ENCODE measurements at places on chromosomes 11 and 22. TPM values are rescaled to one million over a fixed set of nuclear protein-coding genes. Genes with fewer than 3 reads are reported as not detected.
A peak's percentile ranks its signal among the peaks of the same experiment; 100 is the strongest.

The HSPB2 gene
- 0.34 TPM for total RNA-seq

DNA sequence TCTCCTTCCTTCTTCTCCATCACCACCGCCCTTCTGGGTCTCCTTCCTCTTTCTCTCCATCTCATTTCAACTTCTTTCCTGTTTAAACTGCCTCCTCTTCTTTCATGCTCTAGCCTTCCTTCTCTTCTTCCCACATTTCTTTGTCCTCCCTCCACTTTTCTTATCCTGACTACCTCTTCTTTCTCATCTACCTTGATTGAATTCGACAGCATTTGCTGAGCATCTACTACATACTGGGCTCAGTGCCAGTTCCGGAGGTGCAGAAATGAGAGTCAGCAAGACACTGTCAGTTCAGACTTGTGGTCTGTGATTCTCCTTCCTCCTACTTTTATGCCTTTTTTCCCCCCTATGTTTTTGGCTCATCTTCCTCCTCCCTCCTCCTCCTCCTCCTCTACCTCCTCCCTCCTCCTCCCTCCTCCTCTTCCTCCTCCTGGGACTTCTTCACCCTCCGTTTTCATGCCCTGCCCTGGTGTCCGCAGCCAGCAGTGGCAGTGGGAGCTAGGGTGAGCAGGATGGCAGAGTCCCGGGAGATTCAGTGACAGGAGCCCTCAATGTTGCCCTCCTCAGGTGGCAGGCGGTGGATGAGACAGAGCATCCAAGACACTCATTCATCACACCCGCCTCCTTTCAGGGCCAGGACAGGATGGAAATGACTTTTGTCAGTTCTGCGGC is 146.0 kb upstream of the SEZ6L start:
- DNase-seq: no peak
- H3K36me3 ChIP-seq: no peaks in the 10 kb centered on the region
- no peak overlapping the region for H3K27ac ChIP-seq
- H3K4me3 ChIP-seq: no peak overlapping the region
- H3K4me1 ChIP-seq: no peaks in the 10 kb centered on the region

- no peak for DNase-seq
- H3K27ac ChIP-seq: no peak overlapping the region
- H3K36me3 ChIP-seq: peaks cover 8% of the 10 kb centered on the region
- no peaks in the 10 kb centered on the region for H3K27me3 ChIP-seq
Observed at GRCh38 chr11:838441-839279, 3.7 kb downstream of the POLR2L start.

- no peaks in the 10 kb centered on the region for H3K4me1 ChIP-seq
- no peak overlapping the region for H3K4me3 ChIP-seq
- no peak overlapping the region for H3K27ac ChIP-seq
Observed at GRCh38 chr11:131331546-131331945, 38.9 kb upstream of the NTM start.

- H3K36me3 ChIP-seq: peaks cover 5% of the 10 kb centered on the region
- peak overlapping the region; percentile 22 for H3K4me3 ChIP-seq
- DNase-seq: no peak
- H3K27ac ChIP-seq: no peak overlapping the region
Observed at GRCh38 chr11:130431331-130431773, 2.9 kb upstream of the ADAMTS8 start.

The DTX4 gene
- 1.2 TPM for total RNA-seq

DNA sequence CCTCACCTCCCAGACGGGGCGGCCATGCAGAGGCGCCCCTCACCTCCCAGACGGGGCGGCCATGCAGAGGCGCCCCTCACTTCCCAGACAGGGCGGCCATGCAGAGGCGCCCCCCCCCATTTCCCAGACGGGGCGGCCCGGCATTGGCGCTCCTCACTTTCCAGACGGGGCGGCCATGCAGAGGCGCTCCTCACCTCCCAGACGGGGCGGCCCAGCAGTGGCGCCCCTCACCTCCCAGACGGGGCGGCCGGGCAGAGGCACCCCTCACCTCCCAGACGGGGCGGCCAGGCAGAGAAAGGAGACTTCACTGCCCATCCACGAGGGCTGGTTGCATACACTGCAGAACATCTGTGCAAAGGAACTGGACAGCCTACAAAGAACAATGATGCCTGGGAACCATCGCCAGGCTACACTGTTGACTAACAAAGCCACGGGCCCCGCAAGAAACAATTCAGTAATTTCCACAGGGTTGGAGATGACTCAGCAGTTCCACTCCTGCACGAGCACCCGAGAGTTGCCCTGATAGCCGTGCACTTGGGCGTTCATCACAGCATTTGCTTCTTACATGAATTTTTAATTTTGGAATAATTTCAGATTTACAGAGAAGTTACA is 58.7 kb downstream of the CTTN start:
- H3K4me3 ChIP-seq: no peak overlapping the region
- no peaks in the 10 kb centered on the region for H3K36me3 ChIP-seq
- H3K4me1 ChIP-seq: no peaks in the 10 kb centered on the region
- no peak for DNase-seq
- no peak overlapping the region for H3K27ac ChIP-seq
- H3K27me3 ChIP-seq: peaks cover 14% of the 10 kb centered on the region

DNA sequence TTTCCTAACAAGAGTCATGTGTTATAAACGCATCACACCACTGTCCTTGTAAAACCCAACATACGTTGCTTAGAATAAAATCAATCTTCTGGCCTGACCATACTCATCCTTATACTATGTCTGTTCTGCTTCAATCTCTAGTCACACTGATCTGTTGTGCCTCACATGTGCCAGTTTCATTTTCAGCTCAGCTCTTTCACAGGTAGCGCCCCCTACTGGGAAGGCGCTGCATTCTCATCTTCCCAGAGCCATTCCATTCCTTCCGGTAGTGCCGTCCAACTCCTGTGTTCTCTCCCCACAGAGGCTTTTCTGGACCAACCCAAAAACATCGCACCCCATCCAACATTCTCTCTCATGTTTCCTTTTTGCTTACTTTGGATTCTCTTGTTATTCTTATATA is 22.2 kb downstream of the CASP5 start:
- H3K4me3 ChIP-seq: no peak overlapping the region
- H3K36me3 ChIP-seq: no peaks in the 10 kb centered on the region
- no peaks in the 10 kb centered on the region for H3K27me3 ChIP-seq
- no peak overlapping the region for H3K27ac ChIP-seq
- no peaks in the 10 kb centered on the region for H3K4me1 ChIP-seq
- no peak for DNase-seq

DNA sequence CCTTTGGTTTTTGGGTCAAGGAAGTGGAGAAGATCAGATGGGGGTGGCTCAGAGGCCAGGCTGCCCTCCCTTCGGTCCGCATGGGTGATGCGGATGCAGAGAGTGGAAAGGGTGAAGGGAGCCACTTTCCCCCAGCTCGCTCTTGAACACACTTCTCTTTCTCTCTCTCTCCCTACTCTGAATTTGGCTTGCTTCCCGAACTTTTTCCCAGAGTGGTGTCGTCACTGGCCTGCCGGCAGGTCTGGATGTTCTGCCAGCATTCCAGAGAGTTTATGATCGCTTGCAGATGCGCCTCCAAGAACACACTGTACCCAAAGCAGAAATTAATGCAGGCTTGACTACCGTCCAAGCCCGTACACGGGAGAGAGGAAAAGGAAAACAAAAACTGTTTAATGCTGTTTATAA is 103.2 kb downstream of the ZBTB16 start:
- H3K27ac ChIP-seq: peak overlapping the region; percentile 99
- no peaks in the 10 kb centered on the region for H3K27me3 ChIP-seq
- H3K4me1 ChIP-seq: peaks cover 97% of the 10 kb centered on the region
- peak; percentile 96 for DNase-seq
- H3K4me3 ChIP-seq: peak overlapping the region; percentile 66

DNA sequence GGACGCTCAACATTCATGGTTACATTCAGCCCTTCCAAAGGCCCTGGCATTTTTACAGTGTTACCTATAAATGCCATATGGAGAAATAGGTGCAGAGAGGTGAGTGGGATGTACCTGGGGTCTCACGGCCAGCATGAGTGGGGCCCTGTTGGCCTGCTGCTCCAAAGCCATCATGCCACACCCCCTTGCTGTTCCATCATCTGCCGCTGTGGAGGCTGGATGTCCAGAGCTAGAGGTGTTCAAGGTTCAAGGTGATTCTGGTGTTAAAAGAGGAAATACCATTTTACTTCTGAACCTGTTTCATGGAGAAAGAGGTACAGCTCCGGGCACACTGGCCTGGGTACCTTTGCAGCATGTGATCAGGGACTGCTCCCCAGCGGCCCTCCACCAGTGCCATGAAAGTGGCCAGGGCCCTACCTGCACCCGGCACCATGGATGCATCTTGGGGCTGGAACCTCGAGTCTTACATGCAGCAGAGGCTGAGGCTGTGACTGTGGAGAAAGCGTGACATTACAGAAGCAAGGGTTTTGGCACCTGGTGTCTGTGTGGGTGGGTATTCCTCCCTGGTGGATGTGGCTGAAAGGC is 68.6 kb downstream of the PARVB start:
- DNase-seq: no peak
- no peaks in the 10 kb centered on the region for H3K36me3 ChIP-seq

DNA sequence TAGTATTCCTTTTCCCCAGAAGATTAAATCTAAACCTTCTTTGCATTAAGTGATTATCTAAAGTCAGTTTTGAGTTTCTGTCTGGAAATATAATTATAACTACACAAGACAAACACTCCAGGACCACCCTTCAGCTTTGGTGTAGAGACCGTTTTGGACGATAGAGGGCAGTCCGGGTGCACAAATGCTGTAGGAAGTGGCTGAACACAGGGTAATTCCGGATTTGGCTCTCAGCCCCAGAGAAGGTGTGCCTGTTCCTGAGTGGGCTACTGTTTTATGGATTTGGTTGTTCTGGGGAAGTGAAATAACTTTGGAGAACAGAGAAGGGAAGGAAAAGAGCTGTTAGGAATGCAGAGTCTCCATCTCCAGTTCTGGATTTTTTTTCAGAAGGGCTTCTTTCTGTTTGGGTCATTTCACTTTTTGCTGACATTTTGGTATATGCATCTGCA is 14.8 kb downstream of the EXT2 start:
- peaks cover 27% of the 10 kb centered on the region for H3K36me3 ChIP-seq
- no peak for DNase-seq
- H3K4me3 ChIP-seq: no peak overlapping the region
- no peak overlapping the region for H3K27ac ChIP-seq
- no peaks in the 10 kb centered on the region for H3K27me3 ChIP-seq
- no peaks in the 10 kb centered on the region for H3K4me1 ChIP-seq

The PLAAT3 gene
- total RNA-seq: 19.0 TPM

GRCh38 chr11:29256580-29256979 is 760.2 kb downstream of the KCNA4 start:
- H3K36me3 ChIP-seq: peaks cover 9% of the 10 kb centered on the region
- H3K4me3 ChIP-seq: no peak overlapping the region
- DNase-seq: no peak
- H3K27ac ChIP-seq: no peak overlapping the region
- no peaks in the 10 kb centered on the region for H3K27me3 ChIP-seq

DNA sequence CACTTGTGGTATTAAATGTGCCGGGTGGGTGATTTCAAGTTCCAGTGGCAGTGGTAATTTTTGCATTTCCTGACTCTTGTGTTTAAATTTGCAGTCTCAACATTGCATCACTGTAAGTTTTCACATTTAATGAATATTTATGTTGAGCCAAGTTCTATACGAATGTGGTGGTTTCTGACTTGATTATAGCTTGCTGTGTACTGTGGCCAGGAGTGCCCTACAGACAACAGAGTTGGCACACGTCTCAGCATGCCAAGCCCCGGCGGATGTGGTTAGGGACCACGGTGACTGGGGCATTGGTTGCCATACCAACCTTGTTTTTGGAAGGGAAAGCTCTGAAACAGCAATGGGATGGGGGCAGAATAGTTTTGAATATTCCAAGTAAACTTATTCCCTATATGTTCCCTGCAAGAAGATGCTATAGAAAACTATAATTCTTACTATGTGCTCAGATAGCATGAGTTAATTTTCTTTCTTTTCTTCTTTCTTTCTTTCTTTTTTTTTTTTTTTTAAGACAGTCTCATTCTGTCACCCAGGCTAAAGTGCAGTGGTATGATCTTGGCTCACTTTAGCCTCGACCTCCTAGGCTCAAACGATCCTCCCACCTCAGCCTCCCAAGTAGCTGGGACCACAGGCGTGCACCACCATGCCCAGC is 16.0 kb downstream of the ZNRF3 start:
- H3K36me3 ChIP-seq: peaks cover 3% of the 10 kb centered on the region
- no peak overlapping the region for H3K4me3 ChIP-seq
- H3K27ac ChIP-seq: no peak overlapping the region
- H3K27me3 ChIP-seq: no peaks in the 10 kb centered on the region
- no peak for DNase-seq

GRCh38 chr11:41522391-41522790 is 62.9 kb upstream of the LRRC4C start:
- no peaks in the 10 kb centered on the region for H3K36me3 ChIP-seq
- no peaks in the 10 kb centered on the region for H3K4me1 ChIP-seq
- H3K4me3 ChIP-seq: no peak overlapping the region

The AIFM3 gene
- total RNA-seq: 0.99 TPM

- DNase-seq: no peak
- no peak overlapping the region for H3K27ac ChIP-seq
- H3K4me3 ChIP-seq: no peak overlapping the region
- H3K27me3 ChIP-seq: no peaks in the 10 kb centered on the region
Observed at GRCh38 chr22:31127181-31127772, 4.5 kb downstream of the INPP5J start.

The CRYBB1 gene
- not detected for total RNA-seq

DNA sequence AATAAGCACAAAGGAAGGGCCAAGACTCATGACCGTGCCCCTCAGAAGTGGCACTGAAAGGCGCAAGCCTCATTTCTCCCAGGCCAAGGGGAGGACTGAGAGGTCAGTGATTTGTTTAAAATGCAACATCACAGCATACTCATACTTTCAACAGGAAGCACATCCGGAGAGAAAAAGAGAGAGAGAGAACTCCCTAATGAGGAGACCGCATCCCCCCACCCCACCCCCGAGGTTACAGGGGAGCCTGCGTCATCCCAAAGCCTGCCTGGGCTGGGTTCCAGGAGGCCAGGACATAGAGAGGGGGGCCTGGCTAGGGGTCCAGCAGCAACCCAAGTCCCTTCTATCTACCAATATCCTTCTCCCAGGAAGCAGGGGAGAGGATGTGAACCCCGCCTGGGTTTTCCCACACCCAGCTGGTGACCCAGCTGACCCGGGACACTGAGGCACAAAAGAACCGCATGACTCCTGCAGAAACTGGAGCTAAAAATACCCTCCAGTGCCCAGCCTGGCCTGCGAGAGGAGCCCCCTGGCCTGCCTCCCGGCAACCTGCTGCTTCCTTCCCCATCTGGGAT is 3.8 kb downstream of the CSNK1E start:
- no peaks in the 10 kb centered on the region for H3K27me3 ChIP-seq
- no peak for DNase-seq
- peaks cover 17% of the 10 kb centered on the region for H3K36me3 ChIP-seq
- H3K4me1 ChIP-seq: peaks cover 83% of the 10 kb centered on the region
- H3K4me3 ChIP-seq: peak overlapping the region; percentile 93

GRCh38 chr11:120660024-120660565 is 148.5 kb downstream of the GRIK4 start:
- H3K27me3 ChIP-seq: peaks cover 24% of the 10 kb centered on the region
- H3K36me3 ChIP-seq: no peaks in the 10 kb centered on the region
- DNase-seq: no peak
- H3K4me1 ChIP-seq: no peaks in the 10 kb centered on the region
- H3K27ac ChIP-seq: no peak overlapping the region
- no peak overlapping the region for H3K4me3 ChIP-seq

Measured in osteocyte (in vitro differentiated cells).